GM19239 (cell line): ENCODE measurements at places on chromosomes 3 and 15.

- DNase-seq: no peak
These were observed at the start of gene MAP4 for GRCh38 chr3:48016301-48016973. Gene MAP4, minus strand, starts transcription at chr3:48016416. Its CDS starts 17,556 bp downstream, at chr3:47998860.

GRCh38 chr3:155983834-155984474 lies 113.5 kb downstream of the GMPS start:
- DNase-seq: no peak

GRCh38 chr3:47379411-47379899 lies 1.4 kb upstream of the PTPN23 start:
- no peak for DNase-seq

GRCh38 chr3:33231756-33232465 lies 13.3 kb upstream of the SUSD5 start:
- DNase-seq: no peak

- no peak for DNase-seq
These were observed 9.8 kb upstream of the TNFAIP8L3 start for GRCh38 chr15:51104512-51104911.

- peak; percentile 62 for DNase-seq
These were observed 141.1 kb downstream of the XXYLT1 start for GRCh38 chr3:195129644-195130492.

DNA sequence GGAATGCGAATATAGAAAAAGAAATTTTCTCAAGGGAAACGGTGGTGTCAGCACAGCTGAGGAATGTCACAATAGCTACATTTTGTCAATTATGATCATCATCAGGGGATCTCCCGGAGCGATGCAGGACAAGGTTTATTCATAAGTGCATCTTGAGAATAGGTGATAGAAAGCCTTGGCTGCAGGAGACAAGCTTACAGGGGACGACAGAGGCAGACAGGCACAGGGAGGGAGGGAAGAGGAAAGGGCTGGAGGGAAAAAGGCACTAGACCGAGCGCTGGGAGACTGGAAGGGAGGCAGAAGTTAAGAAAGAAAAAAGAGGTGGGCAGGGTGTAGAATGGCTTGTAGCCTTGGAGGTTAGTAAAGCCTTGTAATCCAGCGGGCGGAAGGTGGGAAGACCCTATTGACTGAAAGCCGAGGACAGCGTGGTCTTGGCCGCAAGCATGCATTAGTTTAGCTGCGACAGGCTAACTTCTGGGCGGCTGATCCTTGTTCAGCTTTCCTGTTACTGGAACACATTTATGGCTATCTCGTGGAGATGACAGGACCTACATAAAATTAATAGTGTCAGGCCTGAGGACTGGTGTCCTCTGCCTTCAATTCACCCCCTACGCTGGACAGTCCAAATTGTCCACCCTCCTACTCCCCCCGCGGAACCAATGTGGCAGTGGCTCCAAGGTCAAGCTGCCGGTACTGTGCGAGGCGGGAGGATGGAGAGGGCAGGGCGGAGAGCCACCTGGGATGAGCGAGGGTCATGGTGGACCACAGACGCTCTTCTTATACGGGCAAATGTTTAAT lies 1.4 kb upstream of the NECTIN3 start:
- DNase-seq: no peak

GRCh38 chr3:131975047-131975446 lies 59.8 kb downstream of the CPNE4 start:
- DNase-seq: no peak

- no peak for DNase-seq
These were observed 2.3 kb downstream of the PPP2R3A start for GRCh38 chr3:135967867-135968266.

- no peak for DNase-seq
These were observed 121.3 kb upstream of the IQSEC1 start for GRCh38 chr3:13194285-13195209.

- DNase-seq: no peak
These were observed 77.2 kb downstream of the TOP2B start for GRCh38 chr3:25587526-25587925.

- no peak for DNase-seq
These were observed 62.7 kb upstream of the KLF13 start for GRCh38 chr15:31263751-31264558.

DNA sequence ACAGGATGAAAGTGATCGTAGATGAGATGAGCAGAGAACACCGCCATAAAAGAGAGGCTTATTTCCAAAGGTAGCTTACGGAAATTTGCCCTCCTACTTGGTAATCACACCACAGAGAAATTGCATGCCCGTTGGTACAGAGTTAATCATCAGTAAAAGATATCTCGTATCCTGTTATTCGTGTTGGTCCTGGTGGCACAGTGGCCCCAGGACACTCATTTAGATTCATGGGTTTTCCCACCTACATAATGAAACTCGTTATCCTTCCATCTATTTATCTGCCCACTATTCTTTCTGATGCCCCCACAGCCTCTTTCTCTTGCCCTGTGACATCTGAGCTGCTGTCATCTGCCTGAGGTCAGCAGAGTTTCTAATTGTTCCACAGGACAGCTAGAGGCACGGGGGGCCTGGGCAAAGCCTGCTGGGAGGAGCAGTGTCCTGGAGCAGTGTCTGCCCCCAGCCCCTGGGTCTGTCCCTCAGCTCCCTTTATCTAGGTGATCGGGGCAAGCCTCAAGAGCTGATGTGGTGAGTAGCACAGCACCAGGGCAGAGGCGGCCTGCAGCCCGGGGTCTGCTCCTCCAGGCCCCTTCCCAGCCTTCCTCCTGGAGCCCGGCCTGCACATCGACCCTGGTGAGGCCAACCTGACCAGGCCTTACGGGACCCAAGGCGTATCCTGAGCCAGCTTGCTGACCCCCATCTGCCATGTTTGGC lies 42.2 kb downstream of the PXYLP1 start:
- no peak for DNase-seq

DNA sequence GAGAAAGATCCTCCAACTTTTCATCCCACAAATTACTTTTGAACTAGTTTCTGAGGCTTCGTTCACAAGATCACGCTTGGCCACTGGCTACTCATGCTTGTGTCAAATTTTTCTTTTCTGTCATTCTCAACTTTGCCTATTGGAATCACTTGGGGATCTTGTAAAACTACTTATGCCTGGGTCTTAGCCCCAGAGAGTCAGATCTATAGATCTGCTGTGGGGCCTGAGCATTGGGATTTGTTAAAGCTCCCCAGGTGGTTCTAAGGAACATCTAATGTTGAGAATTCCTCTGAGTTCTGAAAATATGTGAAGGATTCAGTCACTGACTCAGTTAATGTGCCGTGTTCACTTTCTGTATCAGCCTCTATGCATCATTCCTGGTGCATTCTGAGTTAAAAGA lies 71.7 kb upstream of the VGLL3 start:
- no peak for DNase-seq

GRCh38 chr15:59738676-59739075 lies 49.6 kb upstream of the BNIP2 start:
- DNase-seq: no peak

GRCh38 chr3:54514006-54514405 lies 391.7 kb downstream of the CACNA2D3 start:
- no peak for DNase-seq

DNA sequence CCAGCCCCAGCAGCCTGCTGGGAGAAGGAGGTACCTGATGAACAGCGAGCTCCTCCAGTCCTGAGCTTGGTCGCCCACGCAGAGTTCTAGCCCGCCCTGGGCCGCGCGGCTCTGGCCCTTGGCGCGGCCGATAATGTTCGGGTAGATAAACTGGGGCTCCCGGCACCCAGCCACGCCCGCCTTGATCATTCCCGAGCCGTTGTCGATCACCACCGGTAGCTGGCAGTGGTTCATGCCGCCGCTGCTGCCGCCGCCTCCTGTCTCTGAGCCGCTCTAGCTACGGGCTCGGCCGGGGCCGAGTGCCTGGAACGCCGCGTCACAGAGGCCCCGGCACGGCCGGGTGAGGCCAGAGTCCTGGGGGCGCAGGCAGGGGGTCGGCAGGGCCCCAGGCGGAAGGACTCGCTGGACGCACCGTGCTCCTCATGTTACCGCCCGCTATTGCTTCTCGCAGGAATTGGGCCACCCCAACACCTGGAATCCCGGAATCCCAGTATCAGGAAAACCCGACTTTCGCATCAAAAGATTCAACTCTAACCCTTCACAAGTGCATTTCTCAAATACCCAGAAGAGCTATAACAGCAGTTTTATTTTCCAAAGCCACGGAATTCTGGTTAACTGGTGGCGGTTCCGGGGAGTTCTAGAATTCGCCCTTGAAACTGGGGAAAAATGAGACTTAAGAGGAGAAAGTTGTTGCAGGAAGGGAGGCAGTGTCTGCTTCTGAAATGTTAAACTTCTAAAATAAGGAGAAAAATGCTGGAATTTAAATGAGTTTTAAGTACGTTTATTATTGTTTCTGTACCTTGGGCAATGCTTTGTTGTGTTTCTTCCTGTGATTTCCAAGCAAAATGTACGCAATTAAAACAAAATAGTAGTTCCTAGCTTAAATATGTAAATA lies at the start of gene ACTRT3:
Gene ACTRT3 (minus strand): TSS at position 275 of the 895 bp plus-strand sequence. CDS start 41 bp downstream, at position 234.
- DNase-seq: peak; percentile 52

DNA sequence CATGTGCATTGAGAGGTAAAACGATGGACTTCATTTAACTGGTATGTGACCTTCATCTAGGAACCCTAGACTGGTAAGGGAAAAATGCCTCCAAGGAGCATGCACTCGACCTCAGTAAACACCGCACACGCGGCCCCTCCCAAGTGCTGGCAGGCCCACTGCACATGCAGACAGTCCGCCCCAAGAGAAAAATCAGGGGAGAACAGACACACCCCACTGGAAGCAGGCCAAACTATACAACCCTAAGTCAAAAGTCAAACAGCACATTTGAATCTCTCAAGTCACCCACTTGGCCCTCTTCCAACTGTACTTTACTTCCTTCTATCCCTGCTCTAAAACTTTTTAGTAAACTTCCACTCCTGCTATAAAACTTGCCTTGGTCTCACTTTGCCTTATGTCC lies 250.1 kb upstream of the HES1 start:
- no peak for DNase-seq

DNA sequence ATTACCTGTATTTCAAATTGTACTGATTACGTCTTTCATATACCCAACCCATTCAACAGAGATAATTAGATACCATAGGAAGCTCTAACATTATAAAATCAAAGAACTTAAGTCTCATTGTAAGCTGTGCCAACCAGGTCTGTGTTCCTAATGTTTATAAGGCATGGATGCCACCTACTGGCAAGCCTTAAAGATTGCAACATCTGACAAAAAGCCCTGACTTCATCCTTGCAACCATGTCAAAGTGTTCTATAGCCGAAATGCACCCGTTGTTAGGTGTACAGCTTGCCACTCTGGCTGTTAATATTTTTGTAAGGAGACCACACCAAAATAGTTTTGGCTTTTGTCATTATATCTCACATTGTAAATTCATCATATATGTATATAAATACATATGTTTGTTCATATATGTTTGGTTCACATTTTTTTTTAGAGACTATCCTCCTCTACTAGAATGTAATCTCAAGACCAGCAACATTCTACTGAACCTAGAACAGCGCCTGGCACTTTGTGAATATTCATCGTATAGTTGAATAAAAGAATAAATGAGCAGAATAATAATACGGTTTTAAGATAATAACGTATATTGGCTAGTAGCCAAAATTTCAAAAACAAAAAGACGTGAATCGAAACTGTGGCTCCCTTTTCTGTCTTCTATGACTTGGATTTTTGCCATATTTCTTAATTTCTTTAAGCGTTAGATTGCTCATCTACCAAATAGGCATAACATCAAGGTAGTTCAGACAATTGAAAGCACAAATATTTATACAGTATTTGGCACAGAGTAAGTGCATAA lies 258.1 kb downstream of the TBL1XR1 start:
- DNase-seq: peak; percentile 36

GRCh38 chr3:146558781-146559180 lies 14.4 kb upstream of the PLSCR1 start:
- no peak for DNase-seq

DNA sequence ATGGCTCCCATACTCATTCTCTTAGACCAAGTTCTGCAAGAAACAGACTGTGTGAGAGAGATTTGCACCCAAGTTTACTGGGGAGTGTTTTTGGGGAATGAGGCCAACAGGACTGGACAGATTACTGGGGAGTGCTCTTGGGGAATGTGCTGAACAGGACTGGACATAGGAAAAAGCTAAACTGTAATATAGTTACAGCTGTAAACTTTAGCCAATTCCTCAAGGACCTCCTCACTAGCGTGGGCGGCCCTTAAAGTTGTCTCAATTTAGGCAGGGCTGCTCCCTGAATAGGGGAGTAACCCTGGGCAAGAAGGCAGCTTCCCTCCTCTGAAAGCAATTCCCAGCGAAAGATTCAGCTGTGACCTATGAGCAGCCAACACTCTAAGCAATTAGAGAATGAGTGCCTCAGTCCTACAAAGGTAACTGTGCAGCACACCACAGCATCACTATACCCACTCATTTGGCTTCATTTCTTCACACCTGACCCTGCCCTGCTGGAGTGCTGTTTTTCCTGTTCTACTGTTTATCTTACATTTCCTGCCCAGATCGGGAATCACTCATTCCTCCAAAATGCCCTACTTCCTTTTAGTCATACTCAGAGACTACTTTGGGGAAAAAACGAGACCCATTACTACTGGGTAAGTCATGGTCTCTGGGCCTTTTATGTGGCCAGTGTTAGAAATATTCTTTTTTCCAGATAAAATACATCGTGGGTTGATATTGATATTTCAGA lies 41.3 kb upstream of the TRIM42 start:
- DNase-seq: no peak

- no peak for DNase-seq
These were observed 38.1 kb upstream of the IGDCC4 start for GRCh38 chr15:65460741-65461347.

GRCh38 chr15:66252685-66253417 lies 699 bp downstream of the MEGF11 start:
- DNase-seq: peak; percentile 40

GRCh38 chr3:159977295-159977694 lies 11.3 kb upstream of the IL12A start:
- DNase-seq: no peak

- no peak for DNase-seq
These were observed at the start of gene RYR3 for GRCh38 chr15:33310481-33311311. Gene RYR3, plus strand, starts transcription at chr15:33310967. Its CDS starts 79 bp downstream, at chr15:33311046.

DNA sequence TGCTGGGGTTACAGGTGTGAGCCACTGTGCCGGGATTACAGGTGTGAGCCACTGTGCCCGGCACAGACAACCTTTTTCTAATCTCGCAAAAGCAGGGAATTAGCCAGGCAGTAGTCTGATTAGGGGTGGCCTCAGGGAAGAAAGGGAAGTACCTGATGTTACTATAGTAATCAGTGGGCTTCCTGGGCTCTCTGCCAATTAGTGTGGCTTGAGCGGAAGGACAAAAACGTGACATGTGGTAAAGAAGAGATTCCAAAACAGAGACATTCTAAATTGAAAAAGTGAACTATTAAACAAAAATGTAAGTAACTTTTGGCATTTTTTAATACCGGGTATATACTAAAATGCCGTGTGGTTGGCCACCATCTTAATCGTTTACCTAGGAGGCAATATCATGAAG lies 48.1 kb downstream of the CFAP20DC start:
- DNase-seq: no peak

GRCh38 chr3:185387646-185388045 lies 24.7 kb downstream of the MAP3K13 start:
- no peak for DNase-seq

- peak; percentile 19 for DNase-seq
These were observed 413 bp downstream of the NUSAP1 start for GRCh38 chr15:41333026-41333562.
